HepG2 (cell line): ENCODE measurements at places on chromosomes 13 and 19. TPM values are rescaled to one million over a fixed set of nuclear protein-coding genes. Genes with fewer than 3 reads are reported as not detected.

COLGALT1 gene
- 196 and 211 TPM in 2 replicates for polyA plus RNA-seq

CD79A gene
- 0.24 and 0.30 TPM in 2 replicates for polyA plus RNA-seq

ERICH6B gene
- not detected in 2 replicates for polyA plus RNA-seq

CASP14 gene
- not detected in 2 replicates for polyA plus RNA-seq

ZNF529 gene
- polyA plus RNA-seq: 10.6 and 10.7 TPM in 2 replicates

ACP7 gene
- polyA plus RNA-seq: 0.03 TPM in 1 of 2 replicates, not detected in the other

GRCh38 chr19:9940778-9941177 is 4.5 kb upstream of the OLFM2 start:
- DNase-seq: peak; percentile 26

- no peak for DNase-seq
These were observed 767 bp upstream of the GADD45B start for GRCh38 chr19:2475018-2475701.

GRCh38 chr19:33496038-33496895 is 25.3 kb downstream of the PEPD start:
- no peak for DNase-seq

GRCh38 chr13:30030141-30030750 is 179.8 kb upstream of the UBL3 start:
- DNase-seq: no peak

GRCh38 chr13:80448725-80449124 is 107.8 kb upstream of the SPRY2 start:
- no peak for DNase-seq

DNA sequence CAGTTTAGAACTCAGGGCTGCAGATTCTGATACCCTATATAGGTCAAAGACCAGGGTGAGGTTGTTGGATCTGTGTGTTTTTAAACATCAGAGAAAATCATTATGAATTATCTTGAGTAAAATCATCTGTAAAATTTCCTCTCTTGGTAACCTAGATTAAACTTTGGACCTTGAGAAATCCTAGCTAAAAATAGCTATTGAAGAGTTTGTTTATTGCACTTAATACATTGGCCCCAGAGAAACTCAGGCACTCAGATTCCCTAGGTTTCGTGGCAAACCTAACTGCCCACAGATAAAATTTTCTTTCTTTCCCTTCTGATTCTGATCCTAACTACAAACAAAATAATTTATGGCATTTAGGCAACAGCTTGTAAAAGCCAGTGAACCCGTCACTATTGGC is 102.3 kb downstream of the GPC6 start:
- DNase-seq: peak; percentile 18

- DNase-seq: no peak
These were observed 22.3 kb upstream of the CYSLTR2 start for GRCh38 chr13:48631441-48631840.
